Mesenchymal stem cell (in vitro differentiated cells and primary cell): ENCODE measurements at places on chromosomes 7 and 10.

DNA sequence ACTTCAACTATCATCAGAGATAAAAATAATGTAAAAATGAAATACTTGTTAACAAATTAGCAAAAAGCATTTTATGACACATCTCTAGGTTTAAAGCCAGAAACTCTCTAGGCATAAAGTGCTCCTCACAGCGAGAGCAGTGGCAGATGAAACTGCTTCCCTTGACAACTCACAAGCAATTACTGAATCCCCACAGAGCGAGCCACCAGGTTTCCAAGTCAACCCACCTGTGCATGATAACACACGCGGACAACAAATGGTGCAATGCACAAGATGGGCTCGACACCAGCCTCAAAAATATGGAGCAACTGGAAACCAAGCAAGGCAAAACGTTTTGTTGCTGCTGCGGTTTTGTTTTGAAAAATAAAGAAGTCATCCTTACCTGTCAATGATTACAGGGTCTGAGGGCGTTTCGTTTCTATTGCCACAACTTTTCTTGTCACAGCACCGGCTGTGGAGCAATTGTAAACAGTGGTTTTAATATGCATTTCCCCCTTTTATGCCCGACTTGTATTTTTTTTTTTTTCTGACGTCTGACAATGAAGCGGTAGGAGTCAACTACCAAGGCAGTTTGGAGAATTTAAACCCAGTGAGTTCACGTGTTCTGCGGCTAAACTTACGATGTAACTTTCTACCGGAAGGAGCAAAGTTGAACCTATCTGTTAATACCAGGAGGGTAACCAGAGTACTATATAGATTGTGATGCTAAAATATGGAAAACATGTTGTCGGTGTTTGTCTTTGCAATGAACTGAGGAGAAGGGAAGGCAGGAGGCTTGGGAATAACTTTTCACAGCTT lies 7.0 kb downstream of the EBF3 start:
- H3K36me3 ChIP-seq: no peaks in the 10 kb centered on the region
- DNase-seq: no peak
- no peak overlapping the region for H3K27ac ChIP-seq
- peaks cover 45% of the 10 kb centered on the region for H3K27me3 ChIP-seq

- no peak overlapping the region for H3K27ac ChIP-seq
- no peaks in the 10 kb centered on the region for H3K36me3 ChIP-seq
- H3K4me1 ChIP-seq: no peaks in the 10 kb centered on the region
- no peak for DNase-seq
- no peaks in the 10 kb centered on the region for H3K27me3 ChIP-seq
- H3K4me3 ChIP-seq: no peak overlapping the region
Observed at GRCh38 chr10:51405580-51406351, 293.6 kb downstream of the CSTF2T start.

DNA sequence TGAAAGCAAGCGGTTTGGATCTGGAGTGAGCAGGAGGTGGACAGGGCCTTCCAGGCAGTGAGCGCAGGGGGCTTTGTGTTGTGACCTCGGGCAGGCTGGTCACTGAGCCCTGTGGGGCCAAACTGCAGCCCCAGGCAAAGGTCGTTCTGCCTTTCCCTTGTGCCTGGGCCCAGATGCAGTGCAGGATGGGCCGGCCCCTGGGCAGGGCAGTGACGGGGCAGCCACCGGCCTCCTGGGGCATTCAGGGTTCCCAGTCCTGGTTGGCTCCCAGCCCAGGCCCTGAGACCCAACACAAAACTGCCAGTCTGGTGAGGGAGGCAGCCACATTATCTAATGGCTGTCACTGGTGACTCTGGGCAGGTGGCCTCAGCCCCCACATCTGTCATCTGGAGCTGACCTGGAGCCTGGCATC lies 7.1 kb downstream of the ARPC1B start:
- no peak overlapping the region for H3K4me3 ChIP-seq
- no peaks in the 10 kb centered on the region for H3K27me3 ChIP-seq
- no peak overlapping the region for H3K27ac ChIP-seq
- no peak for DNase-seq

DNA sequence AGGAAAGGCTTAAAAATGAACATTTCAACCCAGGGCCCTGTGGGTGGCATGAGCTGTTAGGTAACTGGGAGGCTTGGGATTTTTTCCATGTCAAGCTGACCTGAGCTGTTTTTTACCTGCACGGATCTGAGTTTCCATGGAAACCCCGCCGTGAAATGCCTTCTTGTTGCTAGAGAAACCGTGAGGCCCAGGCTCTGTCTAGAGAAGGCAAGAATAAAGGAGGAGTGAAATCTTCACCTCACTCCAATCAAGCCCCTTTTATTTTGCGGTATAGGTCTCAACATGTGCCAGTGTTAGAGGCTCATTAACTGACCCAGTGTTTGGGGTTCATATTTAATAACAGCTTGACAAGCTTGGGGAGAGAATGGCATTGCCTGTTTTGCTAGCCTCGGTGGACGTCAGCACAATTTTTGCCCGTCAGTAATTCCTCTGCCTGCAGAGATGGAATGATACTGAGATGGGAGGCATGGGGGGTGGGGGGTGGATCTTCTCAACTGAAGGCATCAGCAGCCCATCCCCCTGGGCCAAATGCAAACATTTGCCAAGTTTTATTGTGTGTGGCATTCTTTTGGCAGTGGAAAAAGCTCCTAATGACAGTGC lies 48.9 kb upstream of the PDCD4 start:
- H3K27me3 ChIP-seq: no peaks in the 10 kb centered on the region
- H3K27ac ChIP-seq: no peak overlapping the region
- peaks cover 3% of the 10 kb centered on the region for H3K4me1 ChIP-seq

- no peak overlapping the region for H3K4me3 ChIP-seq
- H3K27ac ChIP-seq: no peak overlapping the region
- DNase-seq: no peak
- no peaks in the 10 kb centered on the region for H3K36me3 ChIP-seq
- H3K4me1 ChIP-seq: peaks cover 5% of the 10 kb centered on the region
- H3K27me3 ChIP-seq: peaks cover 5% of the 10 kb centered on the region
Observed at GRCh38 chr10:28180654-28181053, 122.2 kb downstream of the MPP7 start.
